Ureter (tissue), 1 donor: ENCODE measurements at places on chromosomes 7 and 10.

DNA sequence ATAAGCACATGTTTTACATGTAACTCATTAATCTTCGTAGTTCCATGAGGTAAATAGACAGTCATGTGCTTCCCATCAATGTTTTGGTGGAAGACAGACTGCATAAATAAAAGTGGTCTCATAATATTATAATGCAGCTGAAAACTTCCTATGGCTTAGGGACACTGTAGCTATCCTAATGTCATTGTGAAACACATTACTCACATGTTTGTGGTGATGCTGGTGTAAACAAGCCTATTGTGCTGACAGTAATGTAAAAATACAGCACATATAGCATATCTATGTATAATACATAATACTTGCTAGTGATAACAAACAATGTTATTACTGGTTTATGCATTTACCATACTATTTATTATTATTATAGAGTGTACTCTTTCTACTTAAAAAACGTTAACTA lies 37.2 kb upstream of the PLXDC2 start:
- no peak for DNase-seq

GRCh38 chr7:10706875-10707493 lies 266.7 kb upstream of the PHF14 start:
- no peak for DNase-seq

DNA sequence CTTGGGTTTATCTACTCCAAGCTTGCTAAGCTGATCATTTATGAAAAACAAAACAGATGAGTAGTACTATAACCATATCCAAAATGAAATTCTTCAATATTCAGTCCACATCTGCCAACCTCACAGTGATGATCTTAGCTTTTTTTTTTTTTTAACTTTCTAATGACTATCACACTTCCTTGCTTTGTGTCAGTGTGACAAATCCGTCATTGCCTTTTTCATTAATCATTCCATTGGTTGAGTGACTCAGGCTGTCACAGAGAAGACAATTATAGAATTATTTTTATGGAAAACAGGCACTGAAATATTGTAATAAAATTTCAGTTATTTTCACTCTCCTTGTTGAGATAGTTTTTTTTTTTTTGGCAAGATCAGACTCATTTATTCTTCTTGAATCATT lies 70.7 kb downstream of the CPVL start:
- DNase-seq = no peak

DNA sequence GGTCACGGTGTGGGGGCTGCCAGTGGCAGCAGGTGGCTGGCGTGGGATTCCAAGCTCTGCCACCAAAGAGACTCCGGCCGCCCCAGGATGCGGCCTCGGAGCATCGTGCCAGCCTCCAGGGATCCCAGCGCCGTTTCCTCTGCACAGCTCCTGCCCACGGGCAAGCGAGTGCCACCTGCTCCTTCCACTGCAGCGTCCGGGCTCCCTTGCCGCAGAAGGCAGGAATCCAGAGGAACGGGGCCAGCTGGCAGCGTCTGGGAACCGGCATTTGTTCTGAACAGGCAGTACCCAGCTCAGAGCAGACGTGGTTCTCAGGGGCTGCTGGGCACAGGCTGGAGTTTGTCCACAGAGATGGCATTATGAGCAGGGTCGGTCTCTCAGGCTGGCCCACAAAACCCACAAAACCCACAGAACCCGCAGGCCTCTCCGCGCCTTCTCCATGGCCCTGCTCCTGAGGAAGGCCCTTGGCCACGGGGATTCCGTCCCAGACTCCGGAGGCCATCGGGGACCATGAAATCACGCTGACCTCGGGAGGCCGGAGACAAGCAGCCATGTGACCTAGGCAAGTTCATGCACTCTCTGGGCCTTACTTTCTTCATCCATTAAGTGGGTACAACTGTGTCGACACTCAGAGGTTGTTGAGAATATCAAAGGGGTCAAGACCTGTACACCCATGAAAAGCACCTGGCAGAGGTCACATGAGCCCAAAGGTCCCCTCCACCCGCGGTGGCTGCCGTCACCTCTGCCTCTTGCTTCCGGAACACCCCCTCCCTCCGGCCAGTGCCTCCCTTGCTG lies 72.1 kb upstream of the TNRC18 start:
- DNase-seq = no peak

GRCh38 chr10:48771234-48771633 lies 86.6 kb downstream of the WDFY4 start:
- no peak for DNase-seq

GRCh38 chr10:11713963-11714362 lies 28.2 kb upstream of the ECHDC3 start:
- DNase-seq = no peak

GRCh38 chr7:109641445-109641844 lies 1071.8 kb downstream of the DNAJB9 start:
- no peak for DNase-seq
